Epithelial cell of proximal tubule (primary cell): ENCODE measurements at places on chromosomes 5 and 9.

DNA sequence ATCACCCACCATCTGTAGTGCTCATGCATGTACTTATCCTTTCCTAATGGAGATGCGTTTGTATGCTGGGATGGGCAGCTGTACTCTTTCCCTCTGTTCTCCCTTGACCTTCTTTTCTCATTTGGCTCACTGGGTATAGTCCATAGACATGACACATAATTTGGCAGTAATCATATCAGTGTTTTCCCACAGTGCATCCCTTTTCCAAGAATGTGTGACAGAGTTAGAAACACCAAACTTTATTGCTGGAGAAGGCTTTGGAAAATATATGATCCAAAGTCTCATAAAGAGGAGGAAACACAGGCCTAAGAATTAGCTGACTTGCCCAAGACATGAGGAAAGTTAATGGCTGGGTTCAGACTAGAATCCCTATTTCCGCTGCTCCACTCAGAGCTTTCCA lies 1233.4 kb upstream of the DMAC1 start:
- DNase-seq: no peak

GRCh38 chr5:12399868-12400267 lies 495.6 kb upstream of the CTNND2 start:
- DNase-seq: no peak

DNA sequence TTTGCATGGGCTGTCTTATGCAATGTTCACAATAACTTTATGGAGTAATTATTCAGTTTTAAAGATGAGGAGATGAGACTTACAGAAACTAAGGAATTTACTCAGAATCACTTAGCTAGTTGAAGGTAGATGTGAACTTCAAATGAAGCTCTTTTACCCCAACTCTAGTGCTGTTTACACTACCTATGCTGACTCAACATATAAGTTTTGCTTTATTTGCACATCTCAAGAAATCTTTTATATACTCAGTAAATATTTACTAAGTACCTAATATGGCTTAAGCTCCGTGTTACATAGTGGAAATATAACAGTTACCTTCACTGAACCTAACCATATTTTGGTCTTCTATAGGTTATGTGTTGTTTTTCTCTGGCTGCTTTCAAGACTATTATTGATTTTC lies 293.2 kb downstream of the ANXA1 start:
- DNase-seq: no peak

DNA sequence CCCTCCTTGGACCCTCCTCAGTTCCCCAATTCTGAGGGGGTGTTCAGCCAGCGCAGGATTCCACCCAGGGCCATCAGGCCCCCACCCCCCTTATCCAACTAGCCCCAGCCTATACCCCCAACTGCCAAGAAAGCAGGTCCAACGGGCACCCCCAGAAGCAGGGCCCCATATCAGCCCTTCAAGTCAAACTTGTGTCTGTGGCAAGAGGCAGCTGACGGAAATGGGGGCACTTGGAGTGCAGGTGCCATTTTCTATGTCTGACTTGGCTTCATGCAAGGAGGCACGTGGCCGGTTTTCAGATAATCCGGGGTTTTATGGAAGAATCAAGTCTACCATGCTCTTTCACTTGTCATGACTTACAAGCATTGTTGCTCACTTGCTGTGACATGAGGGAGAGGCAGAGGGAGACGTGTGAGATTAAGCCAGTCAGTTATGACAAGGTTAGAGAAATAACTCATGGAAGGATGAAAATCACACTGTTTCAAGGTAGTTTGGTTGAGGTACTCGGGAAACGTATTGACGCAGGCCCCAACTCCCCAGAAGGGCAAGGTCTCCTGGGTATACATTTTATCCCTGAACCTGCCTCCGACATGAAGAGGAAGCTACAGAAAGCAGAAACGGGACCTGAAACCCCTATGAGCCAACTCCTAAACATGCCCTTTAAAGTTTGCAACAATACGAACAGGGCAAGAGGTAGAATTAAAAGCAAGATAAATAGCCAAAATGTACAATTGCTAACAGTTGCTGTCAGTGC lies 26.5 kb upstream of the CLPTM1L start:
- no peak for DNase-seq

DNA sequence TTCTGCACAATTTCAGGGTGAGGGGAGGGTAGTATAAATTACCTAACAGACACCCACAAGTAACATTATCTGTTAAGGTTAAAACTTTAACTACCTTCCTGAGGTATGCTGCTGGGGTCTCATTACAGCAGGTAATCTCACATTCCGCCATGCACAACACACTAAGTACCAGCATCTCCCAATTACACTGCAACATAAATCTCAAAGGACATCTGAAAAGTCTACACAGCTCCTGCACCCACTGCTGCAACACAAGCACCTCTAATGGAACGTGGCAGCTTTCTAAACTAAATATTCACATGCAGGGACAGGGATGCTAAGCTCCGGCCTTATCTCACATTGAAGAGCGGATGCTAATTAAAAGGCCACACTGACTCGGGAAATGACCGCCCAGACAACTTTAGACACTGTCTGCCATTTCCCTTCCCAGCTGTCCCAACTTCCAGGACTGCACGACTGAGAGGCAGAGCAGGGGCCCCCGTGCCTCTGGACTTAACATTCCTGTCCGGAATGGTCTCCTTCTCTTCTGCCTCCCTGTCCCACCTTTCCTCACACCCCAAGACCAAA lies 45.9 kb downstream of the PSMB7 start:
- DNase-seq: no peak

DNA sequence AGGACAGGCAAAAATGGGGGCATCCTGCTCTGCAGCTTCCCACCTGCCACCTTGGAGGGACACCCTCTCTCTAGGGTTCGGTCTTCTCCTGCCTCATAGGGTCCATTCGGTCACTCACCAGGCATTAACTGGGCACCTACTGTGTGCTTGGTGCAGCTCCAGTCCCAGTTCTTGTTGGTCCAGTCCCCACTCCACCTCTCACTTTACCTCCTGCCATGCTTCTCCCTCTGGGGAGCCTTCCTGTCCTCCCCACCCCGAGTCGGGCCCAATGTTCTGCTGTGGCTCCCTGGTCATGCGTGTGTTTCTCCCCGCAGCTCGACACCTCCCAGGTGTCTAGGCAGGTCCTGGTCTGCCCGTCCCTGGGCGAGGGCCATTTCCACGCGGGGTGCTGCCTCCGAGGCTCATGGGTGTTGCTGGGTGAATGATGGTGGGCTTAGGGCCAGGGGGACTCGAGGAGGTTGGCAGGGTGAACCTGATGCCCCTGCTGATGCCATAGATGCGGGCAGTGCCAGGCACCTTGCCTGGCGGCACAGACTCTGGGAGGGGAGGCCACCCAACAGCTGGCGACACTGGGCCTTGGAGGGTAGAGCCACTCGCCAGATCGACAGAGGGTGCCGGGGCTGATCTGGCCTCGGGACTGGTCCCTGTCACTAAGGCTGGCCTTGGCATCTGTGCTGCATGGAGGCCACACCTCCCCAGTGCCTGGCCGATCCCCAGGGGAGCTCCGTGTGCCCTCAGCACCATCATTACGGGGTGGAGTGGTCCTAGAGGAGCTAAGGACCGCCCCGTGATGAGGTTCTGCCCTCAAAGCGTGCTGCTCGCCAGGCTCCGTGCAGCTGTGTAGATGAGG lies 66.0 kb upstream of the RNU6ATAC start:
- no peak for DNase-seq

- DNase-seq: no peak
Measured at GRCh38 chr9:6917162-6917561, 159.4 kb downstream of the KDM4C start.

- no peak for DNase-seq
Measured at GRCh38 chr9:133979273-133979920, 12.7 kb downstream of the VAV2 start.

- DNase-seq: no peak
Measured at GRCh38 chr9:78295731-78296130, 1.2 kb upstream of the PSAT1 start.

- no peak for DNase-seq
Measured at GRCh38 chr5:179820127-179820482, 600 bp upstream of the SQSTM1 start.

DNA sequence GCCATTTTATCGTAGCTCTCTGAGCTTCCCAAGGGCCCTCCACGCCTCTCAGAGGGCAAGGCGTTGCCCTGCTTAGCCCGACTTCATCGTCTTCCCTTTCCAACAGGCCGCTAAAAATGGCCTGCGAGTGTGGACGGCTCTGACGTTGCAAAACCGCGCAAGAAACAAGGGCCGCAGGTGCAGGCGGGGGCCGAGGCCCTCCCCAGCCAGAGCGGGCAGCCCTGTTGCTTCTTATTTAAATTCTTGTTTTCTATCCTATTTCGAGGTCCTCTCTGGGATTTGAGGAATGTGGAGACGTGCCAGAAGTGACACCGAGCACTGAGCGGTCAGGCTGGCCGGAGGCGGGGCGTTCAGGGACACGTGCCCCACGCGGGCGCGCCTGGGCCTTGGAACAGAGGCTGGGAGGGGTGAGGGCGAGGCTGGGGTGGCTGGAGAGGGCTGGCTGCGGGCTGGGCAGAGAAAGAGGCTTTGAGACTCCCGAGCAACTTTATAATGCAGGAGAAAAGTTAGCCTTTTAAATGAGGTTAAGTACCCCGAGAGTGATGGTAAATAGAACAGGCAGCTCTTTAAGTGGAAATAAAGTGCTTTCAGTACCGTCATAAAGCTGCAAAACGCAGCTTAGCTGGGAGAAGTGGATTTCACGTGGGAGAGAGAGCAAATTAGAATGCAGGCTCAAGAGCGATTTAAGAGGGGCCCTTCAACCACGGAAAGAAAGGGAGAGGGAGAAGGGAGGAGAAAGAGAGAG lies 243.6 kb downstream of the AUH start:
- no peak for DNase-seq

DNA sequence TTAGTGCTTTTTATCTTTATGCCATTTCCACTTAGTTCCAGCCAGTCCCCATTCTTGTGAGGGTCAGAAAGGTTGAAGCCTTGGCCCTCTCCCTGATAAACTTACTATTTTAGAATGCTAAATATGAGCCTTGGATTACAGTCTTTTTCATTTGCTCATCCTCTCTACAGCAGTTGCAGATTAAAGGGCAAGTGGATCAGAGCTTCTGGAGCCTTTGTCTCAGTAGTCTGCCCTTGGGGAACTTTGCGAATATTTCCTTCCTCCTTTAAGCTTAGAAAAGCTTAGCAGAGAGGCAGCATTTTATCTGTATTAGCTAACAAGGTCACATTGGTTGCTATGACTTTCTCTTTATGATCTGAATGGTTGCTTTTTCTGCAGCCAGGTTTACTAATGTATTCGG lies 11.5 kb downstream of the FSD1L start:
- no peak for DNase-seq

DNA sequence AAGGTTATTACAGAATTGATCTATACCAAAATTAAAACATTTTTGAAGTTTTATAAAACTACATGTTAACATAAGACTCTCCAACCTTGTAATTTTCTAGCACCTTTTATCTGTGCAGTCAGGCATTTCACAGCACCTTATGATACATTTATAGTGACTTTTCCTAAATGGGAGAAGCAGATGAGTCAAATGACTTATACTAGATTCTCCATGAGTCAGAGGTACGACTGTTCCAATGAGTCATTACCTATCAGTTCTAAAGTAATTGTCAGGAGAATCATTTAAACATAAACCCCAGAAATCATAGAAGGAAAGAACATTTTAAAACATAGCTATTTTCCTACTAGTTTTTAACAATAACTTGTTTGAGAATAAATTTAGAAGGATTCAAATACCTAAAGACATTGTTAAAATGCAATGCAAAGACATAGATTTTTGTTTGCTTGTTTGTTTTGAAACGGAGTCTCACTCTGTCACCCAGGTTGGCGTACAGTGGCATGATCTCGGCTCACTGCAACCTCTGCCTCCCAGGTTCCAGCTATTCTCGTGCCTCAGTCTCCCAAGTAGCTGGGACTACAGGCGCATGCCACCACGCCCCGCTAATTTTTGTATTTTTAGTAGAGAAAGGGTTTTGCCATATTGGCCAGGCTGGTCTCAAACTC lies 34.7 kb upstream of the DMXL1 start:
- DNase-seq: peak; percentile 52

GRCh38 chr9:7237473-7238246 lies 479.9 kb downstream of the KDM4C start:
- no peak for DNase-seq

GRCh38 chr9:119961774-119962424 lies 592.7 kb upstream of the BRINP1 start:
- DNase-seq: no peak

DNA sequence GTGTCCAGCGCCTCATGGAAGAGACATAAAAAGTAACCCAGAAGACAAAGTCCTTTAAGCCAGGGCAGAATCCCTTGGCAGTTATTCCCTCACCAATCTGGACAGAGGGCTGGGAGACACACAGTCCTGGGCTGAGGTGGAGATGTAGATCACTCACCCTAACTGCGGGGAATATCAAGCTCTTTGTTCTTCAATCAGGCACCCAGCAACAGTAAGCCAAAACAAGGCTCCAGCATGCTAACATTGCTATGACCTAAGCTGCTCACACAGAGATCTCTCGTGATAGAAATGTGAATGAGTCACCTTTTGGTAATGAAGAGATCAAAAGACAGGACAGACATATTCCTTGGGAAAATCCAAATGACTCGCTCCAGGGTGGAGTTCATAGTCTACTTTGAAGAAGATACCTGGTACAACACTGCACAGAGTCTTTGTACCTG lies 101.3 kb downstream of the FBN2 start:
- DNase-seq: peak; percentile 95

- DNase-seq: no peak
Measured at GRCh38 chr5:134456825-134457224, 45.1 kb upstream of the CDKN2AIPNL start.

GRCh38 chr9:18438951-18439350 lies 35.0 kb upstream of the ADAMTSL1 start:
- no peak for DNase-seq

GRCh38 chr9:19208653-19209052 lies 21.8 kb upstream of the DENND4C start:
- DNase-seq: no peak

GRCh38 chr9:134373269-134373668 lies 47.0 kb downstream of the RXRA start:
- no peak for DNase-seq

- DNase-seq: no peak
Measured at GRCh38 chr9:99680191-99680590, 141.5 kb upstream of the NR4A3 start.

DNA sequence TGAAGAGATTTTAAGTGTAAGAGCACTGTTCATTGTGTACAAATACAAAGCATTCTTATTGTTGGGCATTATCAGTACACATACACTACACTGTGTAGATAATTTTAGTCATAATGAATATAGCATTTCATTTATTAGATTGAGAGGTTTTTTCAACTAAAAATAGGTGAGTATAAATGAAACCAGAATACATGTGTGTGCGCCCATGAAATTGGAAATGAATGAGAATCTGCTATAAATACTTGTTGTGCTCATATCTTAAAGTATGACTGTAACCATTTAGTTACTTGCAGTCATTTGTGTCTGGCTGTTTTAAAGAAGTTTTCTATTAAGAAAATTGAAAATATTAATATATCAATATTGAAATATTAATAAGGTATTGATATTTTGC lies 189.0 kb upstream of the MEF2C start:
- DNase-seq: no peak

- no peak for DNase-seq
Measured at GRCh38 chr9:68733021-68733405, 28.0 kb downstream of the PIP5K1B start.
